ENCODE measurements at places on chromosomes 6 and 20. TPM values are rescaled to one million over a fixed set of nuclear protein-coding genes. Genes with fewer than 3 reads are reported as not detected.

GUCA1A gene
- 4.4 TPM for total RNA-seq

DNA sequence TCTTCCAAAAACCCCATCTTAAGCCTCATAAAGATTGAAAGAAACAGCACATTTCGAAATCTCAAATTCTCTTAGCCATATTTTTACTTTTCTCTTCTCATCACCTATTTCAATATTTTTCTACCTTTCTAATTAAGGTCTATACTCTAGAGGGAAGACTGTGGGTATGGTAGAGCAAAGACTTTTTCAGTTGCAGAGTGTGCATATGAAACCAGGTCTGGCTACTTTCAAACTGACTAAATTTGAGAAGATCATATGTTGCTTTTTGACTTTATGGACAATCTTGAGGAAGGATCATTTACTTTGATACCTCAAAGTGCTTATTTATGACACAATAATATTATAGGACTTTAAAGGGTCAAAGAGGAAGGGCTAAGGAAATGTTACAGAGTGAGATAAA lies 20.7 kb downstream of the FILIP1 start:
- no peaks in the 10 kb centered on the region for H3K36me3 ChIP-seq
- no peak overlapping the region for H3K27ac ChIP-seq
- no peak overlapping the region for H3K4me3 ChIP-seq
- H3K4me1 ChIP-seq: no peaks in the 10 kb centered on the region
- no peaks in the 10 kb centered on the region for H3K27me3 ChIP-seq

TRIM31 gene
- not detected for total RNA-seq

SOBP gene
- total RNA-seq: 2.5 TPM

DNA sequence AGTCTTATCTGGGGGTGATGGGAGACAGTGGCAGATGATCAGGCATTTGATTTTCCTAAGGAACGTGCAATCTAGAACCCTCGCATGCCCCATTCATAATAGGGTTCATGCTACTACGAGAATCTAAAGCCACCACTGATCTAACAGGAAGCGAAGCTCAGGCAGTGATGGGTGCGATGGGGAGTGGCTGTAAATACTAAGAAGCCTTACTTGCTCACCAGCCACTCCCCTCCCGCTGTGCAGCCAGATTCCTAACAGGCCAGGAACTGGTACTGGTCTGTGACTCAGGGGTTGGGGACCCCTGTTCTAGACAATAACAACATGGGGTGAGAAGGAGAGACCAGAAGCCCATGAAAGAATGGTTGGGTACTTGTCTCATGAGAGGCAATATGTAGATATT lies 4.5 kb downstream of the TREML4 start:
- no peak overlapping the region for H3K27ac ChIP-seq
- peak; percentile 61 for DNase-seq
- H3K4me1 ChIP-seq: no peaks in the 10 kb centered on the region
- H3K4me3 ChIP-seq: no peak overlapping the region
- H3K27me3 ChIP-seq: no peaks in the 10 kb centered on the region
- no peaks in the 10 kb centered on the region for H3K36me3 ChIP-seq

DNA sequence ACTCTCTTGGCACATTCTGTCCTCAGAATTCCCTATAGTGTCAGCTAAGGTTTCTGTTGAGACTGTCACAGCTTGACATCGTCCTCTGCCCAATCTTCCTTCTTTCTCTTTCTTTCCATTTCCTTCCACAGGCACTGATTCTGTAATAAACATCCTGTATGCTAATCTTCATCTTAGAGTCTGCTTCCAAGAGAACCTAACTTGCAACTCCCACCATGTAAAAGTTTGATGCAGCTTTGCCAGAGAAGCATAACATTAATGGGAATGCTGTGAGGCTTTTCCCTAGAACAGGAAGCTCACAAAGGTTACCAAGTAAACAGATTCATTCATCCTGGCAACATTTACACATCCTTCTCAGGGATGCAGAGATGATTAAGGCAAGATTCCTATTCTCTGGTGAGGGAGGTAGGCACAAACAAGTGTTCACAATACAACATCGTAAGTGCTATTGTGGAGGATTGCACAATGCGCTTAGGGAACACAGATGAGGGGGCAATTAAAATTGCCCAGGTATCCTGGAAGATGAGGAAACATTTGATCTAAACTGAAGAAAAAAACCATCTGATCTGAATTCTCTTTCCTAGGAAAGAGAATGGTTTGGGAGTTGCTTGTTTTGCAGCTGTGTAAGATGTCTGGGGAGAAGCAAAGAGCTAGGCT lies 74.7 kb downstream of the GRM1 start:
- H3K36me3 ChIP-seq: no peaks in the 10 kb centered on the region
- H3K27me3 ChIP-seq: no peaks in the 10 kb centered on the region
- H3K4me3 ChIP-seq: no peak overlapping the region
- H3K4me1 ChIP-seq: no peaks in the 10 kb centered on the region
- DNase-seq: no peak

DNA sequence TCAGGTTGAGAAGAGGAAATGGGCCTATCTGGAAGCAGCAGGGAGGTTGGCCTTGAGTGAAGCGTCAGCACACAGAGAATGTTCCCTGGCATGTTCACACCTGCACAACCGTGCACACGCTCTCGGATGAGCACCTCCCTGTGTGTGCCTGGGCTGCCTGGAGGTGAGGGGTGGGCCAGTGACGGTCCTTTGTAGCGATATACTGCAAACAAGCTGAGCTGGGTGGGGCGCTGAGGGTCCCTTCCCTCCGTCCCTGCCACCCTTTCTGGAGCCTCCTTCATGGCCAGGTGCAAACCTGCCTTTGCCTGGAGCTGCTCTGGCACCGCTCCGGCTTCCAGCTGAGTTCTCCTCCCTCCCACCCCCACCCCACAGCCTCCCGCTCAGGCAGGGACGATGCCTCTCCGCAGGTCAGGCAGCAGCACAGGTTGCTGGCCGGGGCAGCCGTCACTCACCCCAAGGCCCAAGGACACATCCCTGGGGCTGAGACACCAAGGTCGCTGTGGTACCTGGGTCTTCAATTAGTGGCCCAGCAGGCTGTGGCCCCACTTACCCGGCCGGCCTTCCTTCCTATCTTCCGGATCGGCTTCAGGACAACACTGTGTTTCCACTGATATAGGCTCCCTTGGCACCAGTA lies 111.6 kb downstream of the ERMARD start:
- H3K4me1 ChIP-seq: no peaks in the 10 kb centered on the region
- no peaks in the 10 kb centered on the region for H3K36me3 ChIP-seq
- H3K27ac ChIP-seq: no peak overlapping the region
- H3K27me3 ChIP-seq: no peaks in the 10 kb centered on the region

DNA sequence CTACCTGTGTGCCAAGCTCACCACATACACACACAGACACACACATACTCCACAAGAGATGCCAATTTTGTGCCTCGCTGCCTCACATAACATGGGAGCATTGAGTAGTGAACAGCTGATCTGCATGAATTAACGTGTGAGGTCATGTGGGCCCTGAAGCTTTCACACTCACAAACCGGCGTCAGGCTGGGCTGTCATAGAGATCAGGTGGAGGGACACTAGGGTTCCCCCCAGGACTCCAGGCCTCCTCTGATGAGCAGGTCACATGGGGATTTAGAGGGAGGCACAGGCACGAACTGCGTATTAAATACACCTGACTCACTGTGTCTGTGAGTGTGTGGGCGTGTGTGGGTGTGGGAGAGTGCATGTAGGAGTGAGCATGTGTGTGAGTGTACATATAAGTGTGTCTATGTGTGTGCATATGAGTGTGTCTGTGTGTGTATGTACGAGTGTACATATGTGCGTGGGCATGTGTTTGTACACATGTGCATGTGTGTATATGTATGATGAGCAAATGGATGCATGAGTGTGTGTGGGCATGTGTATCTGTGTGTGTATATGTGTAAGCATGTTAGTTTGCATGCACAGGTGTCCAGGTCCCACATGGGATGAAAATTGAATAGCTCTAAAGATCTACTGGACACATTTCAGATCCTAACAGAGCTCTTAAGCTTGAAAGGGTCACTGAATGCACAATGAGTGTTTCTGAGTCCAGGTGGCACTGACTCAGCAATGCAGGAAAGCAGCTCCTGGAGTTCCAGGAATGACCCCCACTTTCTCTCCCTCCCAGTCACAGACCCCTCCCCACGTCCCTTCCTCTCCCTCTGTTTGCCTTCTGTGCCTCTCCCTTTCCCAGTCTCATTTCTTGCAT lies 336.6 kb downstream of the PREX1 start:
- no peak overlapping the region for H3K27ac ChIP-seq
- DNase-seq: peak; percentile 25
- no peak overlapping the region for H3K4me3 ChIP-seq
- no peaks in the 10 kb centered on the region for H3K36me3 ChIP-seq
- no peaks in the 10 kb centered on the region for H3K27me3 ChIP-seq
- H3K4me1 ChIP-seq: peaks cover 6% of the 10 kb centered on the region

CNBD2 gene
- 1.3 TPM for total RNA-seq

WFDC5 gene
- total RNA-seq: not detected

- DNase-seq: peak; percentile 67
- H3K27me3 ChIP-seq: no peaks in the 10 kb centered on the region
- H3K4me1 ChIP-seq: no peaks in the 10 kb centered on the region
- H3K36me3 ChIP-seq: no peaks in the 10 kb centered on the region
- no peak overlapping the region for H3K27ac ChIP-seq
These were observed 100.3 kb downstream of the GMPR start for GRCh38 chr6:16338577-16339264.
